Progenitor cell of endocrine pancreas (in vitro differentiated cells): ENCODE measurements at places on chromosomes 11 and 22. TPM values are rescaled to one million over a fixed set of nuclear protein-coding genes. Genes with fewer than 3 reads are reported as not detected.

DNA sequence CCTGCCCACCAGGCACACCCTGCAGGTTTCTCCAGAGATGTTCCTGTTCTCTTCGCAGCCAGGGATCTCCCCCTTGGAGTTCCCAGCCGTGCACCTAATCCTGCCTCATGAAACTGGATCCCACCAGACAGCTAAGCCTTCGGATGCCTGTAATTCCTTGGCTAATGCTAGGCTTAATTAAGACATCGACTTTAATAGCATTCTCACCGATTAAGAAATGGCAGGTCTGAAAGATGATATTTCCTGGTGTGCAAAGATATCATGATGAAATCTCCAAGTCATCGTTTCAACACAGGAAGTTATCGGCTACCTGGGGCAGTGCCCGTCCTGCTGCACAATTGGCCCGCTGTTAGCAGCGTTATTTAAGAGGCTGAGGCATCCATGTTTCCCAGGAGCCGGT, 41.5 kb upstream of the CCND1 start:
- no peak for DNase-seq

- no peak for DNase-seq
These were observed 758 bp downstream of the MCAM start for GRCh38 chr11:119316016-119316728.

DNA sequence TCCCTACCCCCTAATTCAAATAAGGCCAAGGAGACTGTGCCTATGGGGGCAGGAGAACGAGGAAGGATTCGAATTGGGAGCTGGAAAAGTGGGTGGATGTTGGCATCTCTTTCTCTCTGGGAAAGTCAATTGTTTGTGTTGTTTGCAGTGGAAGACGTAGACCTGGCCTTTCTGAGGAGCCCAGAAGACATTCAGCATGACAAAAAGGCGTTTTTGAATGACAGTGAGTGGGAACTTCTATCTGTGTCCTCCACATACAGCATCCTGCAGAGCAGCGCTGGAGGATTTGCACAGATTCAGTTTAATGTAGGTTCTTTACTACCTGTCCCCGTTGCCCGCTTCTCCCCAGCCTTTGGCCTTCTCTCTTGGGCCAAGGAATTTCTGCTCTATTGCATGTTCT, 28.2 kb downstream of the HTR3B start:
- DNase-seq = no peak

DNA sequence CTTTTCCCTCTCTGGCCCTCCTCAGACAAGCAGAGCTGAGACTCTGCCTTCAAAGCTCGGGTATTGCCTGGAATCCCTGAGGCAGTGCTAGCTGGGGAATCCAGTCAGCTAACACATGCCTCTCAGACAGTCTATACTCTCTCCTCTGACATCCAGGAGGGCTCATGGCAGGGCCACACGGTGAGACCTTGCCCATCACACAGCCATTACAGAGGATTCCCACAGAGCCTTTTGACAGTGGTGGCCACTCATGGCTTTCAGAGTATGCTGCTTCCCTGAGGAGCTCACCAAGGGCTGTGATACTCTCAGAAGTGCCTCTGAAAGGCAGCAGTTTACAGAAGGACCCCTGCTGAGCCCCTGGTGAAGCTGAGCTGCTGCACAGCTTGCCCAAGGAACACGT, 165.3 kb downstream of the RRAS2 start:
- no peak for DNase-seq

GRCh38 chr11:120941000-120941399, 82.9 kb upstream of the TBCEL start:
- no peak for DNase-seq

DNA sequence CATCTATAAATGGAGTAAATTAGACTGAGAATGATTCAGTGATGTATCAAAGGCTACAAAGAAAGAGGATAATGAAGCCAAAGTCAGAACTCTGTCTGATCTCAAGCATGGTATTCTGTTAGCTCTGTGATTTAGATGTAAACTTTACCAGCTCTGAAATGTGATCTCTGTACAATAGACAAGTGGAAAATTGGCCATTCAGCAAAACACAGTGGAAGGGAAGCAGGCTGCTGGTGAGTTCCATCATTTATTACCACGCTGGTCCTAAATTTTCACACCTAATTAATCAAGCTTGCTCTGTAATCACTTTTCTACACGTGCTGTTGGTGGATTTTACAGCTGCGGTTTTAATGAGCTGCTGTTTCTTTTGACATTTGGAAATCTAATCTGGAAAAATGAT, 145.1 kb upstream of the OPCML start:
- DNase-seq = no peak

DNA sequence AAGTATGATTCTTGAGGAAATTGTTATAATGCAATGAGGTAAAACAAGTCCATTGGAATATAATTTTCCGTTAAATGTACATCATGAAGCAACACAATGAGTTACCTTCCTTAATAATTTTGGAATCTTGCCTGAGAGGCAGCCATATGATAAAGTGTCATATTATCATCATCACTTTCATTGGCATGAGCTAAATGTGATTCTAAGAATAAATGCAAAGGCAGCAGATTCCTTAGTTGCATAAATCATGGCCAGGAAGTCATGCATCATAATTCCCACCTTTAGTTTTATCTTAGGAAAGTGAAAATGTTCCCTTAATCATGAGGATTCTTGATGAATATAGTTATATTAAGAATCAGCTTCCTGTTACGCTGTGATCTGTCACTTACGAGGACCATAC, 14.2 kb upstream of the MMP1 start:
- DNase-seq = no peak

GRCh38 chr11:13944911-13945425, 17.6 kb upstream of the SPON1 start:
- DNase-seq = no peak

Gene ZBTB16
- 29.6 and 32.6 TPM in 2 replicates for total RNA-seq

Gene ALX4
- total RNA-seq = not detected in 2 replicates

Gene RFPL3
- not detected in 2 replicates for total RNA-seq
